ENCODE measurements at places on chromosomes 2 and 18.

DNA sequence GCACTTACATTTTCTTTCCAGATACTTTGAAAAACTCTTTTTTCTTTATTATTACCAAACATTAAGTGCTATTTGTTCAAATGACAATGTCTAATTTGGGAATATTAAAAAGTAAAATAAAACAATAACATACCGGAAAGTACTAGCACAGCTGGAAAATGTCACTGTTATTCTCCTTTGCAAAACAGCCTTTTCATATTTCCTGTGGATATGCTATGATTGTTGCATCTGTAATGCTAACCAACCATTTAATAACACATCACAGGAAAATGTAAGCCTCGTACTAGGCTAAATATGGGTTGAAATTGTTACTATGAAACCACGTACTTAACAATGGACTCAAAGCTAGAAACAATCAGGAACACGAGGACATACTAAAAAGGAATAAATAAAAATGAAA lies 298.1 kb downstream of the CBLN2 start:
- DNase-seq, result no peak

DNA sequence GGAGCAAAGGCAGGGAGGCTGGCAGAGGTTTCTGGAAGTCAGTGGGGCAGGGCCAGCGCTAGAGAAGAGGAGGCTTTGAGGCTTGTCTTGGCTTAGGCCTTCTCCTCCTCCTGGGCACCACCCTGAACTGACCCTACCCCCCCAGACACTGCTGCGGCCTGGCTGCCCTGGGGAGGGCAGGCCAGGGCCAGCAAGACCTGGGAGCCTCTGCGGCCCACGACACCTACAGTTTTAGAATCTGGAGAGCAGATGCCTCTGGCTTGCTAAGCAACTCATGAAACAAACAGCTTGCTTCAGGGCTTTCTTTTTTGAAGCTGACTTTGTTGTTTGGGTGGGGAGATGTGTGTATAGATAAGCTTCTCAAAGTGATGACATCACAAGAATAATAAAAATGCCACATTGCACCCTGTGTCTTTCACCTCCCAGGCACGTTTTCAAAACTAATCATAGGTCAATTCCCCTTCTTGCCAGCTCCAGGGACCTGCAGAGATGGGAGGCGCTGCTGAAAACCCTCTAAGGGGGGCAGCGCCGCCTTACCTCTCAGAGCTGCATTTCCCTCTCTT lies 46.2 kb upstream of the SMAD7 start:
- DNase-seq, result no peak

DNA sequence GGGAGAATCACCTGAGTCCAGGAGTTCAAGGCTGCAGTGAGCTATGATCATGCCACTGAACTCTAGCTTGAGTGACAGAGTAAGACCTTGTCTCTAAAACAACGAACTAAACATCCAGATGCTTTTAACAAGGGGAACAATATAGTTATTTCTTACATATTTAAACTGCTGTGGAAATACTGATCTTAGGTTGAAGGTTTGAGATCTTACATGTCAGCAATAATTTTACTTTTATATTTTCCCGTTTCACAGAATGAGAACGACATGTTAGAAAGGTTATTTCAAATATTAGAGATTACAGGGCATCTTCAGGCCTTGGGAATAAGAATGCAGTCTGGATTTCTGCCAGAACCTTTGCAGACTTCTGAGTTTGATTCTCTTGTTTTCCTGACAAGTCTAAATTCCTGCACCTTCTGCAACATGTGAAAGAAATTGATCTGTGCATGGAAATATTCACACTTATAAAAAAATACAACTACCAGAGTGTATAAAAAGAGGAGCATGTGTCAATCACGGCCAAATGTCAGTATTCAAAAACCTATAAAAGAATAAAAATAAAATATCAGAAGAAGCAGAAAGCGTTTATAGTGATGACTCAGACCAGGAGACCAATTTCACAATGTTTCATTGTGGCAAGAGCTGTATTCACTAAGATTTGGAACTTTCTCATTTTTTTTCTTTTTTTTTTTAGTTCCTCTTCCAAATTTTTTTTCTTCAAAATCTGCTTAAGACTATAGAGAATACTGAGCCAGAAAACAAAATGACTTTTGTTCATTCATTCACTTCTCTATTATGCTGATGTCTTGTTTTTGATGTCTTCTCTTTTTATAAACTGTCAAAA lies 29.6 kb downstream of the COLEC12 start:
- DNase-seq, result no peak

DNA sequence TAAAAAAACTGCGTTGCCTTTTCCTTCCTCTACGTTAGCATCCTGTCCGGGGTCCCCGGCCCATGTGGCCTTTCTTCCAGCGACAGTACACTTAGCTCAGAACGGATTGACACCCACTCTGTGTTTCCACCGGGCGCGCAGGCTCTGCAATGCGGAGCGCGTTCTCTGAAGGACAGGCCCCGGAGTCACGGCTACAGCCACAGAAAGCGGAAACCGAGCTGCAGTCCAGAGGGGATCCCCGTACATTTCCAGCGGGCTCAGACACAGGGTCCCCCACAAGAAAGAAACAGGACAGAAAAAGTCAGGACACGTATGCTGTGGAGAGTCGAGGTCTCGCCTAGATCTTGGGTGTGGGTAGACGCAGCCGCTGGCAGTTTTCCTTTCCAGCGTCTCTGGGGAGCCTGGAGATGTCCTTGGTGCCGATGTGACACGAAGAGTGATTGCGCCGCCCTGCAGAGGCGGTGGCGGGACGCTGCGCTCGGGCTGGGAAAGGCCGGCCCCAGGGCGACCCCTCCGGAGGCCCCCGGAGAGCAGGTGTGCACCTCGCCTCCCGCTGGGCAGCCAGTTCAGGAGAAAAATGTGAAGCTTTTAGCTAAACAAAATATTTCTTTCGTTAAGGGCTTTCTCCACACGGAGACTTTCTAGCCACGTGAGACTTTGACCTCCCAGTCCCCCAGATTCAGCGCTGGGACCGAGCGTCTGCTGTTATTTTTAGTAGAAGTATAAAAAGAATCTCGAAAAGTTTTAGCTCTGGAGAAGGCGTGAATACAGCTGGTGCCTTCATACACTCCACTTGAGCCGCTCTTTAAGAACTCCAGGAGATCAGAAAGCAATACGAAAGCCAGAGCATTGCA lies 1.3 kb upstream of the ACKR3 start:
- no peak for DNase-seq

GRCh38 chr2:23211987-23212583 lies 172.9 kb upstream of the KLHL29 start:
- no peak for DNase-seq

- DNase-seq, result no peak
Measured at GRCh38 chr2:109185338-109185737, 56.3 kb downstream of the SH3RF3 start.

Data from stimulated activated CD8-positive, alpha-beta memory T cell treated with anti-CD3 and anti-CD28 coated beads, Interleukin-4, amount 100 ng/mL, for 4 hours (primary cell).